ENCODE measurements at places on chromosomes 3 and 15. TPM values are rescaled to one million over a fixed set of nuclear protein-coding genes. Genes with fewer than 3 reads are reported as not detected.

DNA sequence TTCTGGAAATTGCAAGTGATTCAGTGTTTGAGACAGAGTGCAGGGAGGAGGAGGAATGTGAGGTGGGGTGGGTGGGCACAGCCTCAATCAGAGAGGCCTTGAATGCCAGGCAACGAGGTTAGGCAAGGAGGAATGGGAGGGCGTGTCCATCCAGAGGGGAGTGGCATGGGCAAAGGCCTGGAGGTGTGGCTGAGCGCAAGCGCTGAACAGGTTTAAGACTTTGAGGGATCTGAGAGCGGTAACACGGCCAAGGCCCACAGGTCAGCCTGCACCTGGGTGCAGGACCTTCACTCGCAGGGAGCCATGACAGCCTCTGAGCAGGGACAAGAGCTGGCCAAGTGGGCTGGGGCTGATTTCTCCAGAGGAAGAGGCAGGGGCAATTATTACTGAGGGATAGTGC, 125.9 kb downstream of the TPRA1 start:
- DNase-seq = no peak

DNA sequence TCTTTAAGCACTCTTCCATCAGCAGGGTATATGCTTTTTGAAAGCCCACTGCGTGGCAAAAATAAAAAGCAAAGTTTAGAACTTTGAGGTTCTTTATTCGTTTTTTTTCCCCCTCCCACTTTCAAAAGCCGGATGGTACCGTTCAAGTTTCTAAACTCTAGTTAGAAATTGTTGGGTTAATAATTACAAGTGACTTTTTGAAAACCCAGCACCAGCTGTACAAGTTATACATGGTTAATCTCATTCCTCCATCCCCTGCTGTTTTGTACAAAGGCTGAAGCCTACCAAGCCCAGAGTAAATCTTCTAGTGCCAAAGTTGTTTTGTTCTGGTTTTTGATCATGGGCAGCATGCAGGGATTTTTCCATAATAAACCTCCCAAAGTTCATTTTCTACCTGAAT, 48.6 kb downstream of the WDR72 start:
- DNase-seq = no peak

- peak; percentile 87 for DNase-seq
Observed at GRCh38 chr3:141051443-141052200, 475 bp downstream of the SPSB4 start.

DNA sequence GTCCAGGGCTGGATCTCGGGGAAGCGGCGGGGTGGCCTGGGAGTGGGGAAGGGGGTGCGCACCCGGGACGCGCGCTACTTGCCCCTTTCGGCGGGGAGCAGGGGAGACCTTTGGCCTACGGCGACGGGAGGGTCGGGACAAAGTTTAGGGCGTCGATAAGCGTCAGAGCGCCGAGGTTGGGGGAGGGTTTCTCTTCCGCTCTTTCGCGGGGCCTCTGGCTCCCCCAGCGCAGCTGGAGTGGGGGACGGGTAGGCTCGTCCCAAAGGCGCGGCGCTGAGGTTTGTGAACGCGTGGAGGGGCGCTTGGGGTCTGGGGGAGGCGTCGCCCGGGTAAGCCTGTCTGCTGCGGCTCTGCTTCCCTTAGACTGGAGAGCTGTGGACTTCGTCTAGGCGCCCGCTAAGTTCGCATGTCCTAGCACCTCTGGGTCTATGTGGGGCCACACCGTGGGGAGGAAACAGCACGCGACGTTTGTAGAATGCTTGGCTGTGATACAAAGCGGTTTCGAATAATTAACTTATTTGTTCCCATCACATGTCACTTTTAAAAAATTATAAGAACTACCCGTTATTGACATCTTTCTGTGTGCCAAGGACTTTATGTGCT, 527 bp downstream of the B2M start:
- DNase-seq = peak; percentile 74

DNA sequence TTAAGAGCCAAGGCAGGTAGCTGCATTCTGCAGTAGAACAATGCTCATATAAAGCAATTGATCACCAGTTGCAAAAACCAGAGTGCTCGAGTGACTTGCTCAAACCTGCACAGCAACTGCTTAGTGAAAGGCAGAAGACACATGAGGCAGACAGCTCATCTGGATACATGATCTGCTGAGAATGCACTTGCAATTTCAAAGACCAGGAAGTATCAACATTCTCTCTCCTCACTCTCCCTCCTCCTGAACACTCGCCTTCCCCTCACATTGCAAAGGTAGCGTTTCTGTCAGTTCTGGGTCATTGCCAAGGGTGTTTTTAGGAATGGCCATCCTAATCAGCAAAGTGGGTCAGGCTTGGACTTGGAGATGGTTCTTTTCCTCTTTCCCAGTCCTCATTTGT, 61.0 kb downstream of the BFSP2 start:
- DNase-seq = no peak

DNA sequence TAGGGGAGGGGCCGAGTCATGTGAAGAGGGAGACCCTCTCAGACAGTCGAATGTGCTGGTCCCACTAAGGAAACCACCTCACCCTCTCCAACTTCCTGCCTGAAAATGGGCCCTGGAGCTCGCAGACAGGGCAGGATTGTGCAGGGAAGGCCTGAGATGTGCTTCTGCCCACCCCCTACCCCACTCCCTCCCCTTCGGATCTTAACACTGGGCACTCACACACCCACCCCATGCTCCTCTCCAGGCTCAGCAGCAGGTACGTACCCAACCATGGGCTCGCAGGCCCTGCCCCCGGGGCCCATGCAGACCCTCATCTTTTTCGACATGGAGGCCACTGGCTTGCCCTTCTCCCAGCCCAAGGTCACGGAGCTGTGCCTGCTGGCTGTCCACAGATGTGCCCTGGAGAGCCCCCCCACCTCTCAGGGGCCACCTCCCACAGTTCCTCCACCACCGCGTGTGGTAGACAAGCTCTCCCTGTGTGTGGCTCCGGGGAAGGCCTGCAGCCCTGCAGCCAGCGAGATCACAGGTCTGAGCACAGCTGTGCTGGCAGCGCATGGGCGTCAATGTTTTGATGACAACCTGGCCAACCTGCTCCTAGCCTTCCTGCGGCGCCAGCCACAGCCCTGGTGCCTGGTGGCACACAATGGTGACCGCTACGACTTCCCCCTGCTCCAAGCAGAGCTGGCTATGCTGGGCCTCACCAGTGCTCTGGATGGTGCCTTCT, 20.0 kb downstream of the ATRIP start:
- peak; percentile 50 for DNase-seq

DNA sequence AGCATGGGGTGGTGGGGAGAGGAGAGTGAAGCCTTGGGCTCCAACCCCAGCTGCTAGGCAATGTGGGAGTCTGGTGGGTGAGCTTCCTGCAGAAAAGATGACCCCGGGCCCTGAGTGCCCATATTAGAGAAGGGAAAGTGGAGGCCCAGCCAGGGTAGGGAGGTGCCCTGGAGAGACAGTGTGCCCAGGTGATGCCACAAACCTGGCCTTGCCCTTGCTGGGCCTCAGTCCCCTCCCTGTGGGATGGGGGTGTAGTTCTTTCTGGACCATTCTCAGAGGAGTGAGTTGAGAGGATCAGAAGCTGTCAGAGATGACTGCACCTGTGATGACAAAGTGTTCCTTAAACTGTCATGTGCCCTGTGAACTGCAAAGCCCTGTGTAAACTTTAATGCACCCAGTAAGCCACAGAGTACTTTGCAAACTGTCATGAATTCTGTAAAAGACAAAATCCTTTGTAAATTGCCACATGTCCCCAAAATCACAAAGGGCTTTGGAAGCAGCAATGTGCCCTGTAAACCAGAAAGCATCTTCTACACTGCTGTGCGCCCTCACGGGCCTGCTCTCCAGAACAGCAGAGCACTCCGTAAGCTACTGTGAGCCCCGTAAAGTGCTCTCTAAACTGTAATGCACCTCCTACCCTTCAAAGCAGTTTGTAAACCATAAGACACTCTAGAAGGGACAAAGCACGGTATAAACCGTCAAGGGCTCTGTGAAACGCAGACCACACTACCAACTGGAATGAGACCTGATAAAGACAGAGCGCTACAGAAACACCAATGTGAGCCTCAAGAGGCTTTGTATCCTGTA, 51.3 kb upstream of the FGD5 start:
- DNase-seq = no peak

GRCh38 chr3:136055491-136055890, 90.0 kb downstream of the PPP2R3A start:
- no peak for DNase-seq

DNA sequence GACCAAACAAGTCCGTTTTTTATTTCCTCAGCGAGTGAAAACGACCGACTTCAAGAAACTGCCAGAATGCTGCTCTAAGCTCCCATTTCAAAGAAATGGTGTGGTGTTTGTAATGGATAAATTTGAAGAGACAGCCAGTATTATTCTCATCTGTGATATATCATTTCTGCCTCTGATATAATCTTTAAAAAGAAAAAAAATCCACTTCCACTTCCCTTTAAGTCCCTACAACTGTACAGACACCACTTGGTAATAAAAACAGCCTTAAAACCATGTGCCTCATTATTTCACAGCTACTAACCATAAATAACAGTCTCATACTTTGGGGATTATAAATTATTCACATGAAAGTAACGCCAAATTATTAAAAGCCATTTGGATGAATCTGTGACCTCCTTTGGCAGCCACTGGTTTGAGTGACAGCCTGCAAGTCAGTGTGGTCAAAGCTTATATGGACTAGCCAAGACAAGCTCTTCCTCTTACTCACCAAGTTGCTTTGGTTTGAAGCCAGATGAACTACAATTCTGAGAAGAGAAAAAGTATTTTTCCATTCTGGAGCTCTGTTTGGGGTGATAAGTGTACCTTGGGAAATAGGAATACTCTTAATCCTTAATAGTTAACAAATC, 168.0 kb downstream of the SHOX2 start:
- DNase-seq = no peak

DNA sequence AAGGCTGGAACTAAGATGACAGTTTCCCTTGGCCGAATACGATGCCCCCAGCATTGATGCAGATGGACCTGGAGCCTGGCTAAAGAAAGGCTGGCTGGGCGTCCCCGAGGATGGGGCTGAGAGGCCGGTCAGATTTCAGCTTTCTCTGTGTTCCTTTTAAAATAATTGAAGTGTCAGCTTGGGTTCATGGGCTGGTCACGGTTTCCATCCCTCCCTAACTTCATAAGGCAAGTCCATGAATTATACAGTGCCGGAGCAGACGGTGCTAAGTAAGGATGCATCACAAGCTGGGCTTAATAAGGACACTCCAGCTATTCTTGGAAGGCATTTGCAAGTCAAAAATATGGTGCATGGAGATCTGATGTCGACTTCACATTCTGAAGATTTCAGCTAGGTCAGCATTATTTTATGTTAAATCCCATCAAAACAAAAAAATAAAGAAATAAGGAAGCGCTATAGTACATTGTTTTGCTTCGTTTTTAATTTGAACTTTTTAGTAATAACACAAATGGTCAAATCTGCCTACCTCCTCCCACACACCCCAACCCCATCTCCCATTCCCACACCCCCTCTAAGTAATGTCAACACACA, 220.8 kb downstream of the RPLP1 start:
- no peak for DNase-seq

The SAMMSON gene
- 0.55 TPM for total RNA-seq

The ANKUB1 gene
- not detected for total RNA-seq

The UCN2 gene
- total RNA-seq = 0.33 TPM

The SEMA6D gene
- total RNA-seq = 23.6 TPM
